ENCODE measurements at places on chromosomes 12 and 14.

GRCh38 chr14:35393826-35394225 is 10.7 kb downstream of the NFKBIA start:
- DNase-seq = no peak

- no peak for DNase-seq
Measured at GRCh38 chr12:127125607-127126259, 1141.2 kb upstream of the TMEM132C start.

GRCh38 chr14:92540472-92541048 is 27.0 kb downstream of the RIN3 start:
- DNase-seq = no peak

DNA sequence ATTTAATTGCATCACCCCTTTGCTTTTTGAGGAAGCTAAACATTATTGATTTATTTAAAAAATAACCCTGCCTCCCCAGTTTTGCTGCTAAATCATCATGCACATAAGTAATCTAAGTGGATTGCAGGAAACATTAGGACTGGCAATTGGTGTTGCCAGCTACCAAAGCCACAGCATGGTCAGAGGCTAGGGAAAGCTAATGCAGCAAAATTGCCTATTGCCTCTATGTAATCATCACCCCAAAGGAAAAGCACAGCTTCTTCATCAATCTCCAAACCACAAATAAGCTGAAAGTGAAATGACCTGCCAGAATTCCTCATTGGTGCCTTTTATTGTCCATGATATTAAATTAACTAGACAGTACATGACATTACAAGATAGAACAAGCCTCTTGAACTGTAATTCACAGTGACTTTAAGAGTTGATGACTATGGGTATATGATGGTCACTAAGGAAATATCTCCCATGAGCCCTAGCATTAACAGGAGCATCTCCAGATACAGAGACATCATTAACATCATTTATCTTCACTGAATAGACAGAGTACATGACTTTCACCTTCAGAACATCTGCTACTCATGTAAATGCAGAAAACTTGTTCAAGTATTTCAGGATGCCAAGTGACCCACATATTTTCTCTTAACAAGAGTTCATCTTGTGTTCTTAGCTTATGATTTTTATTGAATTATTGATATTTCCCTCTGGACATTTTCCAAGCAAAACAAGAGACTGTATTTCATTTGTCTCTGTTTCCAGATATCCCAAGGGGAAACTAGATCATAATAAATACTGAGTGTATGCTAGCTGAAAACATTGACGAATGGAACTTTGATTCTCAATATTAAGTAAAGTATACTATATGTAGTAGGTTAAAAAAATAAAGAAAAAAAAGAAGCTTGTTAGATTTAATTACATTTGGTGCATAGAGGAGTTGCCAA is 29.4 kb downstream of the PTPRR start:
- no peak for DNase-seq

- DNase-seq = no peak
Measured at GRCh38 chr14:45156067-45156466, 20.3 kb downstream of the FANCM start.

DNA sequence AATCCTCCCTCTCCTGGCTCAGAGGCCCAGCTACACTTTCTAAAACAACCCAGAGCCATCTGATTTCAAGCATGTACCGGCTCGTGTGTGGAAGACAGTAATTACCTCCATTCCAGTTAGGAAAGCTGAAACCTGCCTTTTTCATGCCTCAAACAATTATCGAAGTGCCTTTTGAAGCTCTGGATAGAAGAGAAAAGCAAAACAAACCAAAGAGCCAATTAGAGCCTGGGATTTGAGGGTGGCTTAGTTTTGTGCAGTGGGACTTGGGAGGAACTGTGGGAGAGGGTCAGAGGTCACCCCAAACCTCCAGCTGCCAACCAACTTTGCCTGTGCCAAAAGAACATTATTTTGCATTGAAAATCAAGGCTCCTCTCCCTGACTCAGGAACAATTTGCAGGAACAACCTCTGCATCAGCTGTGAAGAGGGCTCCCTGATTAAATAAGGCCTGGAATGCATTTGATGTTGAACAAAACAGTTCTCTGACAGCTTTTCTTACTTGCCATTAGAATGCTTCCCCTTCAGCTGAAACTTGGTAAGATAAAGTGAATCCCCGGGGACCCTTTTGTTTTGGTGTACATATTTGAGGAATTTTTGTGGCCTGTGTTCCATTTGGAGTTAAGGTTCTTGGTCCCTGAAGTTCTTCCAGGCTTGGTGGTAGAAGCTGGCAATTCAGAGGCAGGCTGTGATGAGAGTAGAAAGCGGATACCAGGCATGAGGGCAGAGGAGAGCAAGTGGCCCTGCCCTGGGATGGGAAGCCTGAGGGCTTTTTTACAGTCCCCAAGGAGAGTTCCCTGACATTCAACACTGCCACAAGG is 270.1 kb downstream of the ZFP36L1 start:
- DNase-seq = no peak

- no peak for DNase-seq
Measured at GRCh38 chr12:69136931-69137613, 102.3 kb upstream of the CPSF6 start.

GRCh38 chr14:56581041-56581727 is 1.6 kb downstream of the TMEM260 start:
- no peak for DNase-seq

GRCh38 chr12:6460751-6461371 is 9.0 kb downstream of the TAPBPL start:
- DNase-seq = no peak

GRCh38 chr12:47769234-47770085 is 3.6 kb upstream of the SLC48A1 start:
- DNase-seq = no peak

DNA sequence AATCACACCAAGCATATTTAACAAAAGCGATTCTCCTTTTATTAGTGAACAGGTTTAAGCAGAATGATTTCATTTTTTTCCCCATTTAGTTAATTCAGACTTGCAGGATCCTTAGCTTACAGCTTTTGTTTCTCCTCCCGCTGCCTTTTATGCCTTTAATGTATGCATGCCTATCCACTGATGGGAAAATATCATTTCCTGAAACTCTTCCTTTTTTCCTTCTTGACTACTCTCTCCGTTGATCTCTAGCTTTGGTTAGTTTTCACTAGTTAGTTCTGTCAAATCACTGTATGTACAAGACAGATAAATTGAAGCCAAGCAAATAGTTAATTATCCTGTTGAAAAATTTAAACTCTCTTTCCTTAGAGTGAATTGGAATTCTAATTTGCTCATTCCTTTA is 26.3 kb downstream of the NKX2-1 start:
- DNase-seq = no peak

DNA sequence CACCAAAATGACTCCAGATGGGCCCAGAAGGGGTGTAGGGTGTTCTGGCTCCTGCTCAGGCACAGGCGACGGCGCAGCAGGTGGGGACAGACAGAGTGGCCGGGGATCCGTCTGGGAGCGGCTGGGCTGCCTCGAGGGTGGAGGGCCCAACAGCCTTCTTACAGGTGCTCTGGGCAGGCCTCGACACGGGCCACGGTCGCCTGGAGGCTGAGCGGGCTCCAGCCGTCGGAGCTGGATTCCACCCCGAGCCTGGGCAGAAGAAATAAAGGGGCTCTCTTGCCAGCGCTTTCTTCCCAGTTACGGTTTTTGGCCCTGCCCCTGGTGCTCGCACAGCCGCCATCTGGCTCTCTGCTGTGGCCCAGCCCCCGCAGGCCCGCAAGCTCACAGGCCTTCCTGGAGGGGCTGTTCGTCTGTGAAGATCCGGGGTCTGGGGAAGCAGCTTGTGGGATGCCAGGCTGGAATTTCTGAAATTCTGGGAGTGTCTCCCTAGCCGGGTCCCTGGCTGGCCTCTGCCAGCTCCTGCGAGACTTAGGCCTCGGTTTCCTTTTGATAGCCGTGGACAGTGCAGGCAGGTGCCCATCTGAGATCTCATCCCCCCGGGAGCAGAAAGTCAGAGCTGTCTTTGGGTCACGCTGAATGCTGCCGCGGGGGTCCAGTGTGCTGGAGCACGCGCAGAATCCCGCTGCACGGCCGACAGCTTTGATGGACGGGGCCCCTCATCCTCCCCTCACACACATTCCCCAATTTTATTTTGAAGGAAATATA is 122.7 kb downstream of the PAPOLA start:
- DNase-seq = no peak

- DNase-seq = no peak
Measured at GRCh38 chr14:31692376-31692781, 131.2 kb downstream of the NUBPL start.

DNA sequence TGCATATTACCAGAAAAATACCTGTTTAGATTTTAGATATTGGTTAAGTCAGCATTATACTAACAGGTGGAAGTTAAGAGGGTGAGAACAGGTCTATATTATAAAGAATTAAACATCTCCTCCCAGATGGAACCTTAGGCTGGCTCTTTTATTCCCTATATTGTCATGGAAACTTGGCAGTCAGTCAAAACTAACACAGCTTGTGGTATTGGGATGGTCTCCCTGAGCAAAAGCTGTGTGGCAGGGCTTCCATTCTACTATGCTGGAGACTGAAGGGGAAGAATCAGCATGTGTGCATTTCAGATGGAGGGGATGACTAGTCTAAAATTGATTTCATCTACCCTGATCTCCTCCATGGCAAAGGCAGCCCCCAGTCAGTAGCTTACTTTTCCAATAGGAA is 66.7 kb downstream of the SMOC1 start:
- no peak for DNase-seq

GRCh38 chr12:25416516-25416915 is 136.6 kb downstream of the LMNTD1 start:
- no peak for DNase-seq

- no peak for DNase-seq
Measured at GRCh38 chr12:127809275-127809674, 457.7 kb upstream of the TMEM132C start.

GRCh38 chr12:28988325-28988704 is 160.8 kb upstream of the FAR2 start:
- no peak for DNase-seq

- DNase-seq = no peak
Measured at GRCh38 chr14:52987514-52987913, 36.7 kb upstream of the FERMT2 start.

GRCh38 chr14:50001151-50001998 is 108.5 kb downstream of the ARF6 start:
- peak; percentile 34 for DNase-seq

- DNase-seq = no peak
Measured at GRCh38 chr14:64281805-64282204, 12.4 kb downstream of the ESR2 start.

DNA sequence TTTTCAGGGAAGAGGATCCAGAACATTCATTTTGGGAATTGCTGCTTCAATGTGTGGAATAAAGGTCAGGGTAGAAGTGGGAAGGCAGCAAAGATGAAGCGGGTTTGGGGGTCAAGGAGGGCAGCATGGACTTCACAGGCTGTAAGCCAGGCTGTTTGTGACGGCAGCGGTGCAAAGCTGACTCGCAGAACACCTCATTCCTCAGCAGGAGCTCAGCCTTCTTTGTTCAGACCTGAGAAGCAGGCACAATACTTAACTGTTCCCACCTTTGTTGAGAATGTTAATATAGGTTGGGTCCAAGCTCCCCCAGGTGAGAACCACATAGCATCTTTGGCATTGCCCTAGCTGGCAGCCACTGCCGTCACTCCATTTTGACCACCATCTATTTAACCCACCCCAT is 16.7 kb downstream of the GRIN2B start:
- DNase-seq = no peak

DNA sequence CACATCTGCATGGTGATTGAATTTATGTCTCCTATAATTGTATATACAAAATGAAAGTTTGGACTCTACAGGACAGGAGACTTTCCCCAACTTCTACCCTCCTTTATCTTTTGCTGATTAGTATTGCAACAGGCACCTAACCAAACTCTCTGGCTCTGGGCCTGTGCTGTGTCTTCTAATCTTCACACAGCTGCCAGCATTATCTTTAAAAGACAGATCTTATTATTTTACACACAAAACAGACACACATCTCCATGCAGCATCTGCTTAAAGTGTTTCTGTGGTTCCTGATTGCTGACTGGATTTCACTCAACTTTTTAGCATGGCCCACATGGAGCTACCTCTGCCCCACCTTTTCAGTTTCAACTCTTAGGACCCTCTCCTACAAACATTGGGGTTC is 154.9 kb upstream of the PELI2 start:
- DNase-seq = no peak

GRCh38 chr12:89932954-89933353 is 224.3 kb upstream of the ATP2B1 start:
- no peak for DNase-seq

- DNase-seq = no peak
Measured at GRCh38 chr12:44930972-44931600, 55.0 kb upstream of the NELL2 start.

DNA sequence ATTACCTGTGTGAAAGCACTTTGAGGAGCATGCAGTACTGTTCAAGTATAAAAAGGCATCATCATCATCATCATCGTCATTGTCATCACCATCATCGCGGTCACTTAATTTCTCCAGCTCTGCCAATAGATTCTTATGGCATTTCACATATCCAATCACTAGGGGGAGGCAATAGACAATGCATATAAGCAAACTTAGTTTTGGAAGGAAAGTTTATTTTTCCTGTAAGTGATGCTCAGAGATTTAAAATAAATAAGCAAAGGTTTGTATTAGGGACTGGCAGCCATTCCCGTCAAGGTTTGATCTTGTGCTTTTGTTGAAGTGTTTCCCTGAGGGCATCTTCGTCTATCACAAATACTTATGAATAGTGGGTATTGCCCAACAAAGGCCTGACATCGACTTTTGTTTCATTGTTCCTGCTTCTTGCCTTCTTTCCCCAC is 127.4 kb downstream of the KTN1 start:
- DNase-seq = no peak

GRCh38 chr12:107196681-107197080 is 103.3 kb upstream of the CRY1 start:
- no peak for DNase-seq

GRCh38 chr12:102816816-102817434 is 100.1 kb downstream of the PAH start:
- DNase-seq = no peak

- DNase-seq = no peak
Measured at GRCh38 chr12:113071135-113072112, 14.9 kb downstream of the DTX1 start.

DNA sequence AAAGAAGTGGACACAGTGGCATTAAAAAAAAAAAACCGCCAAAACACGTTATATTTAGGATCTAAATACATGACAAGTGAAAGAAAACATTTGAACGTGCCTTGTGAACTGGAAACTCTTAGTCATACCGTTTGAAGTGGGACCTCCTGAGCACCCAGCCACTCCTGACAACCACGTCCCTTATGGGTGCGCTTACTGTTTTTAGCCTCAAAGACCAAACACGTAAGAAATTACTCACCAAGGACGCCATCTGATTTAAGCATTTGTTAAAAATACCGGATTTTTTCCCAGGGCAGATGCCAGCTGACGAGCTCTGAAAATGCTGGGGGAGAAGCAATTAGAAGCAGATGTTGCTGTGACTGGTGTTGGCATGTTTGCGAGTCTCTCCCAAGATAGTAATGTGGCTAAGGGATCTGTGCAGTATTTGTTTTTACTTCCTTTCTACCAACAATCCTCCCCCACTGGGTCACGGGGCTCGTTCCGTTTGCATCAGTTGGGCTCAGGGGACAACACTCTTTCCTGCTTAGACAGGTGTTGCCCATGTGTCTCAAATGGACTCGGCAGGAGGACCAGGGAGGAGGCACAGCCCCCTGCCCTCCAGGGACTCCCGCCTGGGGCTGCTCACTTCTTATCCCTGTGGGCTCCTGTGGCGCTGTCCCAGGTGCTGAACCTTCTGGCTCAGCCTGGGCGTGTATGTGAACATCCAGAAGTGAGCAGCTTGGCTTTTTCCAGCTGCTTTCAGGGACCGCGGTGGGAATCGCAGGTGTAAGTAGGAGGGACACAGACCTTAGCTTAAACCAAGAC is 101.0 kb downstream of the BEGAIN start:
- DNase-seq = peak; percentile 10

All from stimulated activated CD4-positive, alpha-beta T cell treated with anti-CD3 and anti-CD28 coated beads, Interleukin-1b, Interleukin-23, amount 100 ng/mL, for 1 hour (primary cell).